ENCODE measurements at places on chromosomes 7 and 10. TPM values are rescaled to one million over a fixed set of nuclear protein-coding genes. Genes with fewer than 3 reads are reported as not detected.

GRCh38 chr10:44879531-44879899, 31.6 kb upstream of the TMEM72 start:
- H3K36me3 ChIP-seq: no peaks in the 10 kb centered on the region
- H3K27me3 ChIP-seq: no peaks in the 10 kb centered on the region
- H3K27ac ChIP-seq: no peak overlapping the region
- no peak for DNase-seq
- peaks cover 4% of the 10 kb centered on the region for H3K4me1 ChIP-seq

- no peaks in the 10 kb centered on the region for H3K27me3 ChIP-seq
- DNase-seq: no peak
- no peak overlapping the region for H3K27ac ChIP-seq
These were observed 49.7 kb upstream of the YAE1 start for GRCh38 chr7:39516498-39516897.

GRCh38 chr7:52410032-52410431, 625.4 kb upstream of the POM121L12 start:
- H3K4me3 ChIP-seq: no peak overlapping the region
- H3K27me3 ChIP-seq: no peaks in the 10 kb centered on the region
- no peaks in the 10 kb centered on the region for H3K4me1 ChIP-seq
- no peak for DNase-seq
- no peaks in the 10 kb centered on the region for H3K36me3 ChIP-seq
- H3K27ac ChIP-seq: no peak overlapping the region

DNA sequence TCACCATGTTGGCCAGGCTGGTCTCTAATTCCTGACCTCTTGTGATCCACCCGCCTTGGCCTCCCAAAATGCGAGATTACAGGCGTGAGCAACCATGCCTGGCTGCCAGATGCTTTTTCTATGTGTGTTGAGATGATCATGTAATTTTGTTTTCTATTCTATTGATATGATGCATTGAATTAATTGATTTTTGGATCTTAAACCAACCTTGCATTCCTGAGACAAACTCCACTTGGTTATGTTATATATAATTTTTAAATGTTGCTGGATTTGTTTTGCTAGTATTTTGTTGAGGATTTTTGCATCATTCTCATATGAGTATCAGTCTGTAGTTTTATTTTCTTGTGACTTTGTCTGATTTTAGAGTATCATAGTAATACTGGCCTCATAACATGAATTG, 192.8 kb downstream of the ADK start:
- no peak overlapping the region for H3K27ac ChIP-seq
- DNase-seq: no peak
- no peak overlapping the region for H3K4me3 ChIP-seq
- H3K4me1 ChIP-seq: no peaks in the 10 kb centered on the region
- H3K27me3 ChIP-seq: no peaks in the 10 kb centered on the region
- no peaks in the 10 kb centered on the region for H3K36me3 ChIP-seq

DNA sequence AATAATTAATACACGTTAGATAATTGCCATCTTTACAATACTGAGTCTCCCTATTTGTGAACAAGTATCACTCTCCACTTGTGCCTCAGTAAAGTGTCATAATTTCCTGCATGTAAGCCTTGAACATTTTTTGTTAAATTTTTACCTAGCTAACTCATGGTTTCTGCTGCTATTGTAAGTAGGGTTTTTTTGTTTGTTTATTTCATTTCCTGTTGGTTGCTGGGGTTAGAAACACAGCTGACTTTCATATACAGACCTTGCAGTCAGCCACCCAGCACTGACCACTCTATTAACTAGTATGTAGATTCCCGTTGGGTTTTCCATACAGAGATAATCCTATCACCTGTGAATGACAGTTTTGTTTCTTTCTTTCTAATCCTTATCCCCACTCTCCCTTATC, 133.3 kb downstream of the MPP7 start:
- H3K27ac ChIP-seq: no peak overlapping the region
- peaks cover 5% of the 10 kb centered on the region for H3K4me1 ChIP-seq
- H3K36me3 ChIP-seq: no peaks in the 10 kb centered on the region
- H3K27me3 ChIP-seq: no peaks in the 10 kb centered on the region
- DNase-seq: no peak

DNA sequence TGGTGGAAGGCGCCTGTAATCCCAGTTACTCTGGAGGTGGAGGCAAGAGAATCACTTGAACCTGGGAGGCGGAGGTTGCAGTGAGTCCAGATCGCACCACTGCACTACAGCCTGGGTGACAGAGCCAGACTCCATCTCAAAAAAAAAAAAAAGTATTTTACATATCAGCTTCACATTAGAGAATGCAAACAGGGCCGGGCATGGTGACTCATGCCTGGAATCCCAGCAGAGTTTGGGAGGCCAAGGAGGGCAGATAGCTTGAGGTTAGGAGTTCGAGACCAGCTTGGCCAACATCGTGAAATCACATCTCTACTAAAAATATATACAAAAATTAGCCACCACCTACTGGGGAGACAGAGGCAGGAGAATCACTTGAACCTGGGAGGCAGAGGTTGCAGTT, 31.6 kb downstream of the USP54 start:
- H3K4me3 ChIP-seq: no peak overlapping the region
- H3K4me1 ChIP-seq: no peaks in the 10 kb centered on the region
- no peak overlapping the region for H3K27ac ChIP-seq
- H3K27me3 ChIP-seq: no peaks in the 10 kb centered on the region
- DNase-seq: no peak

GRCh38 chr10:91901784-91902677, 7.3 kb downstream of the FGFBP3 start:
- H3K4me3 ChIP-seq: no peak overlapping the region
- DNase-seq: peak; percentile 8
- no peaks in the 10 kb centered on the region for H3K36me3 ChIP-seq
- peak overlapping the region; percentile 20 for H3K27ac ChIP-seq
- H3K4me1 ChIP-seq: peaks cover 15% of the 10 kb centered on the region

GRCh38 chr10:60358282-60358681, 31.4 kb downstream of the ANK3 start:
- H3K27ac ChIP-seq: no peak overlapping the region
- no peak for DNase-seq
- no peaks in the 10 kb centered on the region for H3K4me1 ChIP-seq
- no peaks in the 10 kb centered on the region for H3K36me3 ChIP-seq
- no peak overlapping the region for H3K4me3 ChIP-seq

DNA sequence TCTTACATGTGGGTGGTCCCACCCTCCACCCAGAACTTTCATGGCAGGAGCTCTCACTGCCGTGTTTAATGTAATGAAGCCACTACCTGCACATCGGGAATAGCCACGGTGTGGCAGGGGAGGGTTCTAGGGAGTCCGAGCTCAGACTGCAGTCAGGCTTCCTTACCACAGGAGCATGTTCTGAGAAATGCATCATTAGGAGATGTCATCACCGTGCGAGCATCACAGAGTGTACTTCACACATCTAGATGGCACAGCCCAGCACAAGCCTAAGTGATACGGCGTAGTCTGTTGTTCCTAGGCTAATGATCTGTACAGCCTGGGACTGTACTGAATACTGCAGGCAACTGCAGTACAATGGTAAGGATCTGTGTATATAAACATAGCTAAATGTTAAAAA, 153.0 kb upstream of the LANCL2 start:
- no peaks in the 10 kb centered on the region for H3K27me3 ChIP-seq
- no peaks in the 10 kb centered on the region for H3K4me1 ChIP-seq
- no peak for DNase-seq
- H3K36me3 ChIP-seq: no peaks in the 10 kb centered on the region
- H3K4me3 ChIP-seq: no peak overlapping the region
- no peak overlapping the region for H3K27ac ChIP-seq

DNA sequence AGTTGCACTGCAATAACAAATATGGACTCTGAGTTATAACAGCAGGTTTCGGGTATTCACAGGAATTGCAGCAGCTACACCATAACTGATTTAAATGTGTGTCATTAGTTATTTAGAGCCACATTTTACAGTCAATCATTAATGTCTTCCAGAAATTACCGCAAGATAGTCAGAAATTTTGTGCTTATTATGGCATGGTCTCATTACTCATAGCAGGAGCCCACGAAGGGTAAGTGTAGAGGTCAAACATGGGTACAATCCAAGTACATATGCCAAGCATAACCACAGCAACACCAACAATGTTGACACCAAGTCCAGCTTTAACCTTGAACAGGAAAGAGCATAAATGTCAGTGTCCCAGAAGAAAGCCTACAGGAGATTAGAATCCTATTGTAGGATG, 84.4 kb downstream of the SLC13A1 start:
- H3K4me1 ChIP-seq: no peaks in the 10 kb centered on the region
- no peak overlapping the region for H3K4me3 ChIP-seq
- DNase-seq: no peak
- no peak overlapping the region for H3K27ac ChIP-seq
- no peaks in the 10 kb centered on the region for H3K36me3 ChIP-seq
- H3K27me3 ChIP-seq: no peaks in the 10 kb centered on the region

LBX1 gene
- not detected for total RNA-seq
